ENCODE measurements at places on chromosomes 6 and 20. TPM values are rescaled to one million over a fixed set of nuclear protein-coding genes. Genes with fewer than 3 reads are reported as not detected.

UBE2J1 gene
- total RNA-seq: 13.5 TPM

FKBP1C gene
- total RNA-seq: 2.1 TPM

PM20D2 gene
- total RNA-seq: 14.2 TPM

ADGRF1 gene
- not detected for total RNA-seq

CFAP206 gene
- 0.58 TPM for total RNA-seq

KCNS1 gene
- not detected for total RNA-seq

FOXS1 gene
- 0.53 TPM for total RNA-seq

PTGIS gene
- 0.02 TPM for total RNA-seq

C6orf136 gene
- 13.2 TPM for total RNA-seq

LTB gene
- total RNA-seq: not detected

CCN6 gene
- total RNA-seq: not detected

LRFN2 gene
- total RNA-seq: not detected

MCCD1 gene
- not detected for total RNA-seq

ME1 gene
- total RNA-seq: 34.9 TPM

CST4 gene
- not detected for total RNA-seq

SRSF12 gene
- 1.2 TPM for total RNA-seq

COL21A1 gene
- total RNA-seq: 0.84 TPM

LINC00237 gene
- total RNA-seq: not detected

SEMG1 gene
- not detected for total RNA-seq

SLC24A3 gene
- total RNA-seq: 0.02 TPM

CDH4 gene
- total RNA-seq: 6.0 TPM

POLH gene
- 8.3 TPM for total RNA-seq

GSTA2 gene
- not detected for total RNA-seq

CLIC5 gene
- not detected for total RNA-seq

MTFR2 gene
- total RNA-seq: 12.0 TPM

NTSR1 gene
- 0.05 TPM for total RNA-seq

BANF2 gene
- not detected for total RNA-seq

SLC16A10 gene
- total RNA-seq: 0.78 TPM

GRIK2 gene
- total RNA-seq: 0.46 TPM

RAB5IF gene
- total RNA-seq: 249 TPM

ADGRG6 gene
- 47.7 TPM for total RNA-seq

HAO1 gene
- not detected for total RNA-seq

SYNDIG1 gene
- 1.4 TPM for total RNA-seq

RIPK1 gene
- total RNA-seq: 12.7 TPM

All from A549 treated with AZD2906 at 1 μM for 4 hours (cell line).